Lower lobe of right lung (tissue), 2 donors: ENCODE measurements at places on chromosomes 12 and 14. TPM values are rescaled to one million over a fixed set of nuclear protein-coding genes. Genes with fewer than 3 reads are reported as not detected.

DNA sequence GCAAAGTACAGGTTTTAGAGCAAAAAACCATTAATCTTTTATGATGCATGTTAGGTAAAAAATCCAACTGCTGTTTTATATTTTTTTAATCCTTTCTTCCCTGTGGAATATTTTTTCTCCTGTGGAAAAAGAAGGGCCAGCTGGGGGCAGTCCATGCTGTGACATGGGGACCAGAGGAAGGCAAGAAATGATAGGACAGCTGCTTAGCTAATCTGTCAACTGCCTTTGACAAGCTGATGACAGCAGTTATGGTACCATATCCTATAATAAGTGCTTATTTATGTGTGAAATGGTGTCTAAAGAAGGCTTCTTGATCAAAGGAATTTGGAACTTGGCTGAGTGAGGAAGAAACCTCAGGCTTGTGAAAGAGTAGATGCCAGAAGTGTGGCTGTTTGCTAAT, 452.4 kb upstream of the NOVA1 start:
- DNase-seq, result no peak
- no peaks in the 10 kb centered on the region for H3K36me3 ChIP-seq
- no peak overlapping the region for H3K4me3 ChIP-seq
- no peaks in the 10 kb centered on the region for H3K4me1 ChIP-seq
- no peaks in the 10 kb centered on the region for H3K27me3 ChIP-seq

DNA sequence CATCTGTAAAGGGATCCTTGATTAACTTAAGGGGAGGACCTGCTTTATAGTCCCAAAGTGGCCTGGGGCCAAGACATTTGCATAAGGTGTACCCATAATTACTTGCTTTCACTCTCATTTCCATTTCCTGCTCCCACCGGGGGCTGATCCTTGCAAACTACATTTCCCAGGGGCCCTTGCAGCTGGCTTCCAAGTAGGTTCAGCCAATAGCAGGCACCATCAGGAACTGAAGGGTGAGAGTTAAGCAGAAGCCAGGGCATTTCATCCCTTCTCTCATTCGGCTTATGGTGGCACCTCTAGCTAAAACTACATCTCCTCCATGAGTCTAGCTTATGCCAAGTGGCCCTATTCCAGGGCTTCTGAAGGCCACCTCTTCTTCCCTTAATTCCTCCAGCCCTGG, 88.8 kb downstream of the CCDC60 start:
- no peaks in the 10 kb centered on the region for H3K36me3 ChIP-seq
- no peak overlapping the region for H3K27ac ChIP-seq
- H3K27me3 ChIP-seq, result no peaks in the 10 kb centered on the region
- DNase-seq, result no peak

Gene RNF212B
- total RNA-seq, result not detected

DNA sequence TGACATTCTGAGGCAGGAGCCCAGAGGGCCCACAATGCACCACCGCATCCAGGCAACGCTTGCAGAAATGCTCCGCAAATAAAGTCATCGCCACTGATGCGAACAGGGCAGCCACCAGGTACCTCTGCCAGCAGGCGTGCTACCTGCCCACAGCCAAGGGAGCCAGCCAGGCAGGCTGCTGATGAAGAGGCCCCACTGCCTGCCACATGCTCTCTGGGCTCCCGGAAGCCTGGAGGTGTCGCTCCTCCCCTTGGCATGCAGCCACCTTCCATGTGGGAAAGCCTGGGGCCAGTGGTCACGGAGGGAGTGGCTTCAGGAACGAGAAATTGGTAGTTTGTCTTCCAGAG, 14.7 kb downstream of the GPR132 start:
- no peak overlapping the region for H3K27ac ChIP-seq
- H3K27me3 ChIP-seq, result no peaks in the 10 kb centered on the region
- H3K4me1 ChIP-seq, result peaks cover 10% of the 10 kb centered on the region

Gene SLC17A8
- total RNA-seq, result not detected

DNA sequence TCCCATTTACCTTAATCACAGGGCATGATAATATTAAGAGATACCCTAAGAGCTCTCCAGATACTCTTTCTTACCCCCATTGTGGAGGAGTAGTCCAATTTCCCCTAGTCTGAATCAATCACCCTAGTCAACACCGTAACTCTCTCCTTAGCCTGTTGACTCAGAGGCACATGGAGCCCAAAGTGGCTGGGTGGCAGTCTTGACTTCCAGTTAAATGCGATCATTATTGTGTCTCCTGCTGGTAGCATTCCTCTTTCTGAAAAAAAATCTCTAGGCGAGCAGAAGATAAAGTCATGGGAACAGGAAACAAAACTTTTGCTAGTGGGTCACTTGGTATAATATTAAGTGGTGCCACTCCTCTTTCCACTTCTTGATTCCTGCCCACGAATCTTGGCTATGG, 46.4 kb downstream of the EMP1 start:
- H3K27me3 ChIP-seq, result no peaks in the 10 kb centered on the region
- H3K4me3 ChIP-seq, result no peak overlapping the region
- H3K36me3 ChIP-seq, result no peaks in the 10 kb centered on the region

- H3K36me3 ChIP-seq, result peaks cover 30% of the 10 kb centered on the region
- H3K4me1 ChIP-seq, result peaks cover 29% of the 10 kb centered on the region
These were observed 19.4 kb downstream of the NCKAP5L start for GRCh38 chr12:49808686-49809380.

DNA sequence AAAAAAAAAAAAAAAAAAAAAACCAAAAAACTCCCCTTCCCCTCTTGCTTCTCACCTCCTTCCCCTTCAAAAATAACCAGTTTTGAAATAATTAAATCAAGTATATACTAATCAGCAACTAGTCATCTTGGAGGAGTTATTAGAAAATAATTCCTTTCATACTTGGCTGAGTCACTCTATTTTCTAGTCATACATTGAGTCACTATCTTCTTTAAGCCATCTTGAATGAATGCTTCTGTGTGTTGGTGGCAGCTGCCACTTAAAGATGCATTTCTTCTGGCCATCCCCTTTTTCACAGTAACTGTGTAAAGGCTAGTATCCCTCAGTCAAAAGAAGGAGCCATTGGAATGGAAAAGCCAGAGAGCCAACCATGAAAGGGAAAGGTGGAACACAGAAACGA, 84.2 kb upstream of the TMEM263 start:
- H3K4me1 ChIP-seq, result no peaks in the 10 kb centered on the region
- H3K27ac ChIP-seq, result no peak overlapping the region
- H3K4me3 ChIP-seq, result no peak overlapping the region
- no peak for DNase-seq

- H3K27ac ChIP-seq, result no peak overlapping the region
- H3K4me1 ChIP-seq, result no peaks in the 10 kb centered on the region
- no peak for DNase-seq
- no peaks in the 10 kb centered on the region for H3K27me3 ChIP-seq
- H3K36me3 ChIP-seq, result no peaks in the 10 kb centered on the region
These were observed 106.1 kb downstream of the PDE3A start for GRCh38 chr12:20474443-20474842.

DNA sequence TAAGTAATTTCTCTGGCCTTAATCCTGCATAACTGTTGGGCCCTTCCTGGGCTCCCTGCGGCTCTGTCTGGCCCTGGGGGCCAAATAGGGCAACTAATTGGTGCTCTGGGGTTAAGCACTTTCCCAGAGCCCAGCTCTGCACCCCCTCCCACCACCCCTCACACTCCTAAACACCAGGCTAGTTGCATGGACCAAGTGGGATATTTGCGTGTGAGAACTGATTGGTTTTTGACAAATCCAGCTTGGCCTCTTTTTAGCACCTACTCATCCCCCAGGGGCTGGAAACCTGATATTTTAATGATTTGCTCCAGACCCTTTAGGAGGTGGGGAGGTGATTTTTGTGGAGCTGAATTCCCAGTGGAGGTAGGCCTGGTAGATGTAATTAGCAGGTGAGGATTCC, 91.9 kb downstream of the DICER1 start:
- no peaks in the 10 kb centered on the region for H3K27me3 ChIP-seq
- no peak overlapping the region for H3K4me3 ChIP-seq
- no peak for DNase-seq
- no peaks in the 10 kb centered on the region for H3K36me3 ChIP-seq

DNA sequence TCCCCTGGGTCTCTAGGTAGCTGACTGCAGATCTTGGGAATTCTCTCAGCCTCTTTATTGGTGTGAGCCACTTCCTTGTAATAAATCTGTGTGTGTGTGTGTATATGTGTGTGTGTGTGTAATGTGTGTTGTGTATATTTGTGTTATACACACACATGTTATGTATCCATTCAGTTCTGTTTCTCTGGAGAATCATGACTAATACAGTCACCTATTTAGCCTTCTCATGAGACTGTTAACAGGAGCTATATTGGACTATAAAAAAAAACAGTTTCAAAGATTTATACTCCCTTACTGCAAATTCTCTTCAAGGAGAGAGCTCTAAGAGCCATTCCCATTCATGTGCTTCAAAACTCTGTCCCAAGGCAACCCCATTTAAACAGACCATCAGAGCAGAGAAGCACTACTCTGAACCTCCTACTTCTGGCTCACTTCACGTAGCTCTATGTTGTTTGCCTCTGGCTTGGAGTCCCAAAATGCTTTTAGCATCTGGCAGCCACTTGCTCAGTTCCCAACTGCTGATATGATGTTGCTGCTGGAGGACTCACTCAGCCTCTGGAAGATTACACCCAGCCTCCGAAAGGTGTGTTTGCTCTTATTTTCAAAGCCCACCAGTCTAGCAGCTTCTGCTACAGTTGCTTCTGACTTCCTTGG, 48.7 kb upstream of the KITLG start:
- no peak overlapping the region for H3K27ac ChIP-seq
- H3K4me1 ChIP-seq, result no peaks in the 10 kb centered on the region
- no peaks in the 10 kb centered on the region for H3K36me3 ChIP-seq
- H3K27me3 ChIP-seq, result no peaks in the 10 kb centered on the region
